ENCODE measurements at places on chromosomes 7 and 10.

DNA sequence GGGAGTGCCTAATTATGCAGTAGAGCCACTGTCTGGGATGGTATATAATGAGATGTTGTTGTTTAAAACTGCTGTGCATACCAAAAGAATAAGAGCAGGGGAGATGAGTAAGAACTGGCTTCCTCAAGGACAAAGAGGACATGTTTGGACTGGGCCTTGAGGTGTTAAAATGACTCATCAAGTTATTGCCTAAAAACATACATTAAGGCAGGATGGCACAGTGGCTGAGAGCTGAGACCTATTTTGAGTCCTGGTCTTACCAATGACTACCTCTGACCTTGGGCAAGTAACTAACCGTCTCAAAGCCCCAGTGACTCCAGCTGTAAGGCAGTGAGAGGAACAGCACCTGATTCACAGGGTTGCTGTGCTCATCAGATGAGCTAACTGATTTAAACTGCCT is 71.1 kb downstream of the CFAP58 start:
- DNase-seq, result peak; percentile 6

GRCh38 chr7:42134276-42134876 is 102.6 kb downstream of the GLI3 start:
- DNase-seq, result no peak

GRCh38 chr7:92917230-92917629 is 80.9 kb upstream of the CDK6 start:
- no peak for DNase-seq

- DNase-seq, result no peak
Observed at GRCh38 chr7:101140339-101140699, 13.4 kb downstream of the SERPINE1 start.

- DNase-seq, result no peak
Observed at GRCh38 chr10:90635111-90635765, 222.6 kb downstream of the HTR7 start.

DNA sequence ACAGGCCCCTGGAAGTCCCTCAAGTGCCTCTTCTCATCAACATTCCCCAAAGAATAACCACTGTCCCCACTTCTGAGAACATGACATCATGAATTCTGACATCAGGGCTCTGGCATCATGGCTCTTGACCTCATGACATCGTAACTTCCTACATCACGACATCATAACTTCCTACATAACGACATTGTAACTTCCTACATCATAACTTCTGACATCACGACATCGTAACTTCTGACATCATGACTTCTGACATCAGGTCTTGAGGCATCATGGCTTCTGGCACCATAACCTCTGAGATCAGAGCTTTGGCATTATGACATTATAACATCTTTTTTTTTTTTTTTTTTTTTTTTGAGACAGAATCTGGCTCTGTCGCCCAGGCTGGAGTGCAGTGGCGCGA is 66.7 kb upstream of the FAM20C start:
- DNase-seq, result no peak

Measured in AG10803 (cell line).